ENCODE measurements at places on chromosomes 7 and 10.

DNA sequence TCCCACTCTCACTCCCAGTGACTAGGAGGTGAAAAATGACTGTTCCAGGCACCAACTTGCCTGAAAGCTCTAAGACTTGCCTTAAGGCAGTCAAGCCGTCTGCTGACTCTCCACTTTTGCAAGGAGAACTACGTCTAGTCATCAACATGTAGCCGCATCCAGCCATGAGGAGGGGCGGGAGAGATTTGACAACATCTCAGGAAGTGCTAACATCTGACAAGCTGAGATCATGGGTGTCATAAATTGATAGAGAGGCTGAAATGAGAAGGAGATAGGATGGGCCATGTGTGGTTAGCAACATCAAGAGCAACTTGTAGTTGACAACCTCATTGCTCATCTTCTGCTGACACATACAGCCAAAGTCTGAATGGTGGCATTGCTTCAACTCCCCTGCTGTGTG is 9.0 kb upstream of the TBXAS1 start:
- peak; percentile 24 for DNase-seq

DNA sequence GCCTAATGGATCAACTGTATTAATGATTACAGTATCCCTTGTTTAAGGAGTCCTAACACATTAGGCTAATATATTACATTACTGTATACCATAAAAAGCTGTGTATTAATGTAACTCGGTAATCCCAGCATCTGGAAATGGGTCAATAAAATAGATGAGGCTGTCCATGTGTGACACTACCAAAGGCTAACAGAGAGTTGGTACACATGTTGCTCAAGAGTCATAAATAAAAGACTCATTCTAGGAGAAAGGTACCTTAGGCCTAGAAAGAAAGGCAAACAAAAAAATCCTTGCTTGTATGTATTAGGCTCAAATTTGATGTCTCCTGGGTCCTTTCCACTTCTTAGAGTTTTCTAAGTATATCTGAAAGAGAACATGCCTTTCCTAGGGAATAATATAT is 14.6 kb downstream of the MCMBP start:
- no peak for DNase-seq

DNA sequence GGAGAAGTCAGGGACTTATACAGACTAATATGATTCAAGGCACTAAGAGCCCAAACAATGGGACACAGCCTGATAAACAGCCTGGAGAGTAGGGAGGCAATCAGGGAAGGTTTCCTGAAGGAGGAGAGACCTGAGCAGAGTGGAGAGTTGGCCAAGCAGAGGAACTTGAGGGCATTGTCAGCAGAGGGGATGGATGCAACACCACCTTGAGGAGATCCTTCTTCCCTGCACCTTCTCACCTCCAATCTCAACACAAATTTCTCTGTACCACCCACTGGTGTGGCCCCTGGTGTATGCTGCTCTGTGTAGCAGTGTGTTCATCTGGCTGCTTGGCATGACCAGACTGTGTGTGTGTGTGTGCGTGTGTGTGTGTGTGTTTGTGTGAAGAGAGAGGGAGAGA is 146.2 kb downstream of the WDR11 start:
- DNase-seq: no peak

- DNase-seq: no peak
These were observed 43.3 kb upstream of the LRRN3 start for GRCh38 chr7:111047595-111047994.

DNA sequence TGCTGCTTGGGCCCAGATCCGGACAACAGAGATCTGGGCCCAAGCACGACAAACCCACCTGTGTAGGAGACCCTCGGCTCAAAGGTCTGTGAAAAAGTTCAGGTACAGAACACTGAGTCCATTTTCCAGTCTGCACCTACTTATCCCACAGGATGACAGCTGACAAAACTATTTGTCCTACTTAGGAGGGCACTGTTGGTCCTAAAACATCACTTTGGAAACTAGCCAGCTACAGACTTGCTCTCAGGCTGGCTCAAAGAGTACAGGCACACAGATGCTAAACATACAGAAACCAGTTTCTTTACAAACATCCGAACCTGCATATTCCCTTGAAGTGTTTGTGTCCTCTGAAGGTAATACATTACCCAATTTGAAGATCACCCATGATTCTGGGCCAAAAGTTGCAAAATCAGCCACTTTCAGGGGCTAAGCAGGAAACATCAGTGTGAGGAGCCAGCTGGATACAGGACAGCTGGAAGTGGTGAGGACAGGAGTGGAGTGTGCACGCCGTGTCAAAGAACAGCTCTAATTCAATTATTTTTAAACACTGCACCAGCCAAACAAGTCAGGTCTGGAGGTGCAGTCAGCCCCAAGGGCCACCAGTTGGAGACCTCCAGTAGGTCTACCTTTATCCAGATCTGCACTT is 88.5 kb downstream of the NOC3L start:
- DNase-seq: no peak

DNA sequence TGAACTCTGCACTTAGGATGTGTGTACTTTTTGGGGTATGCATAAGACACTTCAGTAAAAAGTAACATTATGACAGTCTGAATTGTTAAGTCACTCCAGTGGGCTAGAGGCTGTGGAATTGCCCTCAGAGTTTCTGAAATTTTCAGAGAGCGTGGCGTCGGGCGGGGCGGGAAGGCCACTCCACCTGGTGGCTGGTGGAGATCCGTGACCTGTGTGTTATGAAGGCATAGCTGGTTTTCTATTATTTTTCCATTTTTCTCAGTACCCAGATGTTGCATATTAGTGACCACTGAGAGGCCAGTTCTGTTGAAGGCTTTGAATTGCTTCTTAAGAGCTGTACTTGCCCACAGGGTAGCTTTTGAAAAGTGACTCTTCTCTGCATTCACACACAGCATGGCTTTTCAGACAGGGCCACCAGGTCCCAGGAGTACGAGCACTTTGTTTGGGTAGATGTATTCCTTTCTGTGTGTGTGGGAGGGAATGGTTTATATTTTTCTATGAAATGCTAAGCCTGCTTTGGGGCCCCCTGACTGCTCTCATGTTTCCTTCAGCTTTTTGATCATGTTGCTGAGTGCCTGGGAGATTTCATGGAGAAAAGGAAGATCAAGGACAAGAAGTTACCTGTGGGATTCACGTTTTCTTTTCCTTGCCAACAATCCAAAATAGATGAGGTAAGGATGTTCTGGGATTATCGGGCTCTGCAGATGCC is 52.3 kb downstream of the TACR2 start:
- DNase-seq: peak; percentile 36

DNA sequence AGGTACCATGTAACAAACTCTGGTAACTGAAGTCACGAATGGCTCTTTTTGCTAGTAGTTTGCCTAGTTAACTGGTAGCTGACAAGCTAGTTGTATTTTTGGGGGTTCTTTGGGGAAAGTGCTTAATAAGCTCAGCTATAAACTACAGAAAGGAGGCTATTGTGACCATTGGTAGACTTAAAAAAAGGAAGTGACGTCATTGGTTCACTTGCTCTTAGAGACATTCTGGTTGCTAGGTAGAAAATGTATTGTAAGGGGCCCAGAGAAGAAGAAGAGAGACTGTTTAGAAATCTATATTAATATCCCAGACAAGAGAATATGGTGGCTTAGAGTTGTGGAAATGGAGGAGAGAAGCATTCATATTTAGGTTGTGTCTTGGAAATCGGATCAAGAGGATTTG is 103.0 kb downstream of the NXPH1 start:
- no peak for DNase-seq

DNA sequence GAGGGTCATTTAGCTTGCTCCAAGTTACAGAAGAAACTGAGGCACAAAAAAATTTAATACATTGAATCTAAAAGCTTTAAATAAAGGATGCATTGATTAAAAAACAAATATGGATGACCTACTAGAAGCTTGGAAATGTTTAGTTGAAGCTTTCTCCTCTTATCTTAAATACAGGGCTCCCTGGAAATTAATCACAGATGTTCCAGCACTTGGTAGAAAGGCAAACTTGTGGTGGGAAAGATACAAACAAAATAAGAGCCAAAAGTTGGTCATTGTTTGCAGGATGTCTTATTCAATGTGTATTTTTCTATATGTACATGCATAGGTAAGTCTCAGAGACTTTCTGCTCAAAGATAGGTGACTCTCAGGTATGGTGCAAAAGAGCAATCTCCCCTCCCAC is 40.7 kb upstream of the LYZL1 start:
- DNase-seq: no peak

DNA sequence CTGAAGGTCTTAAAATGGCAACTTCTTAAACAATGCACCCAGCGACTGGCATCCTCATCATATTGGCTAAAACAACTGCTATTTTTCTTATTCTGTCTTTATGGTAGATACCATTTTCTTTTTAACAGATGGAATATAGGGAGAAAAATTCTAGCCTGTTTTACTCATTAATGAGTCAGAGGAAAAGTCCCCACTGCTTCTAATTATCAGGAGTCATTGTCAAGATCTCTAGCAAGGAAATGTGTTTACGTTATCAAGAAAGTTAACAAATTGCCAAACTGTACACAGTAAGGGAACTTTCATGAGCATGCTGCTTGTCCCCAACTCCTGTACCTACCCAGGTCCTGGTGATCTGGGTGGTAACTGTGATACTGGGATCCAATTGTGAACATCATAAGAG is 117.7 kb upstream of the KIAA1217 start:
- no peak for DNase-seq

DNA sequence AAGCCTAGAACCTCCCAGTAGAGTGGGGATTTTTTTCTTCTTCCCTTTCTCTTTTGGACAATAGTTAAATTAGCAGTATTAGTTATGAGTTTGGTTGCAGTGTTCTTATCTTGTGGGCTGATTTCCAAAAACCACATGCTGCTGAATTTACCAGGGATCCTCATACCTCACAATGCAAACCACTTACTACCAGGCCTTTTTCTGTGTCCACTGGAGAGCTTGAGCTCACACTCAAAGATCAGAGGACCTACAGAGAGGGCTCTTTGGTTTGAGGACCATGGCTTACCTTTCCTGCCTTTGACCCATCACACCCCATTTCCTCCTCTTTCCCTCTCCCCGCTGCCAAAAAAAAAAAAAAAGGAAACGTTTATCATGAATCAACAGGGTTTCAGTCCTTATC is 5.4 kb downstream of the OPN1SW start:
- DNase-seq: no peak

GRCh38 chr10:59025981-59026765 is 150.3 kb upstream of the PHYHIPL start:
- no peak for DNase-seq

GRCh38 chr10:98078774-98079173 is 48.4 kb upstream of the CRTAC1 start:
- DNase-seq: no peak

DNA sequence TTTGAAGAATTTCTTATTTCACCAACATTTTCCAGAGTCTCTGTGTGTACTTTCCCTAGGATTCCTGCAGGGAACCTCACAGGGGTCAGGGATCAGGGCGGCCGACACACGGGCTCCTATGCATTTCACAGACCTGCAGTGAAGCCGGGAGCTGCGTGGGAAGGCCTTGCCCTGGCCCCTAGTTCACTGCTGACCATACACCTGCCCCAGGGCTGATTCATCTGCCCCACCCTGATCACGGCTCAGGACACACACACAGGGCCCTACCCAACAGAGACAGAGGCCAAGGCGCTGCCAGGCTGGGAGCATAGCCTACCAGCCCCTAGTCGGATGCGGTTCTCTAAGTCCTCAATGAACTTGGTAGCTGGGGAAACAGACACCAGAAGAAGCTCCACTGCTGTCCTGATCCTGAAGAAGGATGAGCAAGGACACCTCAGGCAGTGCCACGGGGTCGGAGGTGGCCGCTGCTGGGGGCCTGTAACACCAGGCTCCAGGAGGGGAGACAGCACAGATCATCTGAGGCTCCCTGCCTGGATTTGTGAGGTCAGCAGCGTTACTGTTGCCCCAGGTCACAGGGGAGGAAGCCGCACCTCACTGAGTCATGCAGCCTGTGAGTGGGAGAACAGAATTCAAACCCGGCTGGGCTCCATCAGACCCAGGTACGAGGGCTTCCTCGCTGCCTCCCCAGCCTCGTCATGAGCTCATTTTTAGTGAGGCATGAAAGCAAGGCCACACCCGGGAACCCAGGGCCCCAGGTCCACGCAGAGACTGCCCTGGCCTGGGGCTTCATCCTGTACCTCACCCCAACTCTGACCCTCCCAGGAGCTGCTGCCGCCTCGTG is 278.8 kb upstream of the PPP2R2D start:
- DNase-seq: no peak

DNA sequence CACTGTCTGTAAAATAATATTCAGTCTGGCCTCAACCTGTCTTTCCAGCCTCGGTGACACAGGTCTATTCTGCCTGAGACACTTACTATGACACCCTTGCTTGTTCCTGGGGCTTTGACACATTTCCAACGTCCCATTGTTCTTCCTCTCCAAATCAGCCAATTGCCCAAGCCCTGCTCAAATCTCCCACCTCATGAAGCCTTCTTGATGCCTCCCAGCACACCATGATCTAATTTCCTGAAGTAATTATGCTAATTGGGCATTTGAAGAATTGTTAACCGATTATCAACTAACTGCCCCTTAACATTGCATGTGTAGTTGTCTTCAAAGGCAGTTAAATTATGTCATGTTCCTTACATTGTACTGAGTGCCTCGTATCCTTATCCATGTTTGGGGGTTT is 33.1 kb downstream of the CAV1 start:
- DNase-seq: no peak

GRCh38 chr7:24943096-24943948 is 36.7 kb downstream of the OSBPL3 start:
- no peak for DNase-seq

DNA sequence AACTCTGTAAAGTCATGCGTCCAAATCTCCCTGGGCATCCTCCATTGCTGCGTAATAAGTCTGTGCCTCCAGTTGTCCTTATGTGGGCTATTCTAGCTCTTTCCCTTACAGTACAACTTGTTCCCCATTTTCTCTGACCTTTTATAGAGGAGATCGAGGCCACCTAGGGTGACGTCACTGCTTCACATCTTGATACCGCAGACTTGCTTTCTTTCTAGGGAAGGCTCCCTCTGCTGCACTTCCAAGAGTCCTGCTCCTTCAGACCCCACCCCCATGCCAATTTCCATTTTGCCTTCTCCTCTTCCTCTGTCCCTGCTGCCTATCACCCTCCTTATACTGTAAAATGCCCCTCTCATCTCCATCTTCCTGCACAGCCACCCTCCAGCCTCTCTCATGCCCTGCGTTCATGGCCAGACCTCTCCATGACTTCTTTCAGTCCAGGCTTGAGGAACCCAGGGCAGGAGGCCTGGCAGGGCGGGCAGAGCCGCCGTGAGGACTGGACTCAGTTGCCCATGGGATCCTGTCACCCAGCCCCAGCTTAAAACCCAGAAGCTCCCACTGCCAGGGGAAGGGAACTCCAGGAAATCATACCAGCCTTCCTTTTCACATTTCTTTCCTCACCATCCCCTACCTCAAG is 57.5 kb downstream of the CAMK1D start:
- no peak for DNase-seq

DNA sequence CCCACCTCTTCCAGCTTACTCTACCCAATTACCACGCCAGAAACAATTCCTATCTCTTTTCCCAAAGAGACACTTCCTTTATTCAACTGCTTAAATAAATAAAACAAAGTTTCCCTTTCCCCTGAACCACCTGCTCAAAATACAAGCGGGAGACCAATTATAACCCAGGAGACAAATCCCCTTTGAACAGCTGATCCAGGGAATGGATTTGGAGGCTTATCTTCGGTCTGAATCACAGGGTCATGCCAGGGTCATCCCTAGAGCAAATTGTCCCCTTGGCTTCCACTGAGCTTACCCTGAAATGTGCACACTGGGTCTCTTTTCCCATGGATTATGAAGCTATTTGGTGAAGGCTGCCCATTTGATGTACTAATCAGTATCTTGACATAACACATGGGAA is 99.9 kb upstream of the JAZF1 start:
- DNase-seq: no peak

Data from natural killer cell (primary cell).